ENCODE measurements at places on chromosomes 7 and 10. TPM values are rescaled to one million over a fixed set of nuclear protein-coding genes. Genes with fewer than 3 reads are reported as not detected.

Gene PIK3CG
- not detected for total RNA-seq

Gene MSMB
- not detected for total RNA-seq

Gene ELN
- total RNA-seq = not detected

Gene PITX3
- total RNA-seq = 0.55 TPM

Gene KCP
- total RNA-seq = 0.47 TPM

Gene LEP
- total RNA-seq = 0.04 TPM

Gene TIMM23B
- 11.5 TPM for total RNA-seq

Gene CYP3A7
- not detected for total RNA-seq
